ENCODE measurements at places on chromosomes 3 and 15.

DNA sequence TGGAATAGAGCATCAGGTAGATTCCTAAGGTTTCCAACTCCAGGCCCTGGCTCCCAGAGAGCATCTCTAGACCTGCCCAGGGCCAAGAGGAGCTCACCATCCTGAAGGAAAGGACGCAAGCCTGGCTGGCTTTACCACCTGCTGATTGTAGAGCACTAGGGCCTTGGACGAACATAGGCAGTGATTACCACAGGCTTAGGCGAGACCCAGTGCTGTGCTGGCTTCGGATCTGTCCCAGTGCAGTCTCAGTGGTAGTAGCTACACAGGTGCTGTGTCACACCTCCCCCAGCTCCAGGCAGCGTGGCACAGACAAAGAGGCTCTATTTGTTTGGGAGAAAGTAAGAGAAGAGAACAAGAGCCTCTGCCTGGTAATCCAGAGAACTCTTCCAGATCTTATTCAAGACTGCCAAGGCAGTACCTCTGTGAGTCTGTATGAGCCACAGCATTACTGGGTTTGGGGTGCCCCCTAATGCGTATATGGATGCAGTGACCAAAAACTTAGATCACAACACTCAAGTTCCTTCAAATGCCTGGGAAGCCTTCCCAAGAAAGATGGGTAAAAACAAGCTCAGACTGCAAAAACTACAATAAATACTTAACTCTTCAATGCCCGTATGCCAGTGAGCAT is 25.4 kb downstream of the ISG20 start:
- no peak for DNase-seq

DNA sequence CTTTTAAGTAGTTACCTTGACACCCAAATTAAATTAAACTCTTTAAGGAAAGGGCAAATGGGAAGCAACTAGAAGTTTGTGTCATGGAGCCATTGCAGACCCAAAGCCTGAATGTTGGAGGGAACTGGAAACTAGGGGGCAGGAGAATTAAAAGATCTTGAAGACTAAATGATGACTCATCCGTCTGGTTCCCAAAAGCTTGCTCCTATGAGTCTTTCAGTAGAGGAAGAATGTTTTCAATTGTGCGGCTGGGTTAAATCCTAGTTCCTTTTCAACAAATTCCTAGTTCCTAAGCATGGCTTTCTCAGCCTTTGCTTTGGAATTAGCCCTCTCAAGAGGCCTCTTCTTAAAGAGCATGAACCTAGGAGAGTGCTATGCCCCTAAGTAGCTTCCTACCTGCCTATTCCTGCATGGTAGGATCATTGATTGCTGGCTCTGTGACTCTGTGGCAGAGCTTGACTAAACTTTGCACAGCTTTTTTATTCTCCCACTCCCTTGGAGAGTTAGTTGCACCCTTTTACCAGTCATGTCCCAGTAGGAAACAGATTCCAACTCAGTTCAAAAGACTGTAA is 17.7 kb downstream of the CLEC3B start:
- DNase-seq = no peak

DNA sequence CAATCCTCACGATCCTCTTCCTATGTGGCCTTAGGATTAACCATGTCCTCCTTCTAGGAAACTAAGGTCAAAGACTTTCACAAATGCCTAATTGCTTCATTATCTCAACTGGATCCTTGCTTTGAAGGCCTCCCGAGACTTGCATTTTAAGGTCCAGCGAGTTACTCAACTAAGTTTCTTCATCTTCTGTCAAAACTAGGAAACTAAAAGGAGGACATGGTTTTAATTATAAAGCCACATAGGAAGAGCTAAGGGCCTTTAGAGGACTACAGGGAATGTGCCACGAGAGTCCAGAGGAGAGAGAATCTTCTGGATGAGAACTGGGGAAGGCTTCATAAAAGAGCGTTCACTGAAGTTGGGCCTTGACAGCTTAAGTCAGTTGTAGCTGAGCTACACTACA is 87.8 kb upstream of the LPP start:
- no peak for DNase-seq

- no peak for DNase-seq
These were observed 23.0 kb upstream of the TOP2B start for GRCh38 chr3:25687742-25688141.

DNA sequence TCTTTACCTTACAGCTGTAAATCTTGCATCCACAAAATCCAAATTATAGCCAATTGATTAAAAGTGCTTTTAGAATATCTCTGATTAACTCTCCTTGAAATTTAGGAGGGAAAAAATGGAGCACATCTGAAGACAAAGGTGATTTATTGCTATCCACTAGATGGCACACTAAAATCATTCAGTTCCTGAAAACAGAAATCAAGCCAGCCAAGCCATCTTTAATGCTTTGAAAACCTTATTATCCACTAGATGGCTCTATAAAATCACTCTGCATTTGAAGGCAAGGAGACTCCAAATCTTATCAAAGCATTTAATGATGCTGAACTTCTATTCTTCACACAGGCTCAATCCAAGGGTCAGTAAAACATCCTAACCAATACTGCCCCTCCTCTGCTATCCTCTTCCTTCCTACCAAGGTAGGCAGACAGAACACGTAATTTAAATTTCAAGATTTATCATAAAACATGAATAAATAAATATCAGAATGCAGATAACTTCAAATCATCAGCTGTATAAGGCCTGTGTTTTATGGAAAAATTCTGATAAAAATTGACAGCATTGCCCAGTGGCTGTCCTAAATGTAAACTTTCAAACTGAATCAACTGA is 48.4 kb downstream of the GOLIM4 start:
- DNase-seq = no peak
